Esophagus mucosa (tissue), 1 donor: ENCODE measurements at places on chromosomes 16 and 17. TPM values are rescaled to one million over a fixed set of nuclear protein-coding genes. Genes with fewer than 3 reads are reported as not detected.

CD300C gene
- total RNA-seq: 0.16 TPM

NT5C3B gene
- 22.8 TPM for total RNA-seq

GRCh38 chr16:55083052-55083451, 152.4 kb downstream of the IRX5 start:
- ATAC-seq: no peak

OTOP3 gene
- total RNA-seq: 14.7 TPM

ADAM11 gene
- 0.96 TPM for total RNA-seq
